ENCODE measurements at places on chromosomes 4 and X. TPM values are rescaled to one million over a fixed set of nuclear protein-coding genes. Genes with fewer than 3 reads are reported as not detected.
A peak's percentile ranks its signal among the peaks of the same experiment; 100 is the strongest.

Gene CDKL2
- 32.4 TPM for total RNA-seq

Gene FNIP2
- 78.2 TPM for total RNA-seq

Gene SMIM14
- total RNA-seq: 24.1 TPM

Gene KIT
- total RNA-seq: 27.8 TPM

Gene PCSK1N
- 2.9 TPM for total RNA-seq

Gene ART3
- total RNA-seq: not detected

Gene CLCN3
- total RNA-seq: 54.4 TPM

Gene TMEM154
- 5.8 TPM for total RNA-seq

Gene PSAPL1
- not detected for total RNA-seq

Gene CLGN
- 0.30 TPM for total RNA-seq

Gene HSFX1
- not detected for total RNA-seq

DNA sequence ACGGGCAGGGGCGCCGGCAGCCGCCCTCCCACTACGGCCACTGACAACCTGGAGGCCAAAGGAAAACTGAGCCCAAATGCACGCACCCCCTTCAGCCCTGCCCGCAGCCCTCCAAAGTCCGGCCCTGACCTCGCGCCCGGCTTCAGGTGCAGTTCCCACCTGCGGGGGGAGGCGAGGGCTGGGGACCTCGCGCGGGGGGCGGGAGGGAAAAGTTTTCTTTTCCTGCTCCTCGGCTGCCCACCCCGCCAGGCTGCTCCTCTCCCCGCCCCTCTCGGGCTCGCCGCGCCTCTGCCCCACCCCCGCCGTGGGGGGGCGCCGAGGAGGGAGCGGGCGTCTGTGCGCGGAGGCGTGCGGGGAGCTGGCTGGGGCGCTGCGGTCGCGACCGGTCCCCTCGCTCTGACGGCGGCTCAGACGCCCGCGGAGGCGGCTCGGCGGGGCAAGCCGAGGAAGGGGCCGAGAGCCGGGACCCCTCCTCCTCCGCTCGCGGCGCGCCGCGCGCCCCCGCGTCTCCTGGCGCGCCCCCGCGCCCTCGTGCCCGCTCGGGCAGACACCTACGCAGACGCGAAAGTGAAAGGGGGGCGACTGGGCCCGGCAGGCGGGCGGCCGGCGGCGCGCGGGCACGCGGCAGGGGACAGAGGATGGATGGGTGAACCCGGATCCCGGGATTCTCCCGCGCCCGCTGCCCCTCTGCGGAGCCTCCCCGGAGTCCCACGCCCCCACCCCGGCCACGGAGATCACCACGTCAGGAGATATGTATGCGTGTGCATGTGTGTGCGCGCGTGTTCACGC, 3.1 kb upstream of the NR3C2 start:
- DNase-seq: peak; percentile 72

GRCh38 chr4:30792601-30793000, 72.4 kb downstream of the PCDH7 start:
- no peak for DNase-seq

DNA sequence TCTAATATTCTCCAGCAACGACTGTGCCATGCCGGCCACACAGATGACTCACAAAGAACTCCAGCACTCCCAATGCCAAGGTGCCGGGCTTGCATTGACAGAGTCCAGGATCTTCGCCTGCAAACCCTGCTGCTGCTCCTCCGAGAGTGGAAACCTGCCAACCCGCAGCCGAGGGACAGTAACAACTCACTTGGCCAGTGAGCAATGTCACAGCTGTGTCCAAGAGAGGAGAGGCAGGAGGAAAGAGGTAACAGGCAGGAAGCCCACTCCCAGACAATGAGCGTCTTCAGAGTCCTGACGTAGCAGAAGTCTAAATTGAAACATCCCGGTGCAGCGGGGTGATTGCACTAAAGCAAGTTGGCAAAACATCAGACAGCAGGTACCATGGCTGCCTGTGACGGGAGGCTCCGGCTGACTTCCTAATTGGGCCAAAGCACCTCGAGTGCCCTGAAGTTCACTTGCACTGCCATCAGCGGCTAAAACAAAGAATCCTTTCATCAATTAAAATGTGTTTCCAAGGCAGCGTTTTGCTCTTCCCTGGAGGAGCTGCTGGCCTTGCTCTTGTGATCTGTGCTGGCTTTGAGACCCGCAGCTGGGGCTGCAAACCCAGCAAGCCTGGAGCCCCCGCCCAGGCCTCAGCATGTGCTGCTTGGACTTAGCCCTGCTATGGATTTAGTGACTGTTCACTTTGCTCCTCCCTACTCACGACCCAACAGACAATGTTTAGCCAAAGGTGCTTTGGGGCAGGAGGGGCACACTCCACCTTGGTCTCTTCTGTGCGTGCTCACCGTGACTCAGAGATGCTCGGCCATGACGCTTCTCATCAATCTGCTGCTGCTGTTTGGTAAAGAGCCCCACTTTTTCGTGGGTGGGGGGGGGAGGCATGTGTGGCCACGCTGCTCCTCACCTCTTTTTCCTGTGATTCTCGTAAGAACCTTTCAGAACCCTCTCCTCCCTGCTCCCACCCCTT, 36.5 kb downstream of the DCTD start:
- DNase-seq: no peak

- DNase-seq: no peak
These were observed 161.0 kb downstream of the NSUN7 start for GRCh38 chr4:40910706-40911105.

DNA sequence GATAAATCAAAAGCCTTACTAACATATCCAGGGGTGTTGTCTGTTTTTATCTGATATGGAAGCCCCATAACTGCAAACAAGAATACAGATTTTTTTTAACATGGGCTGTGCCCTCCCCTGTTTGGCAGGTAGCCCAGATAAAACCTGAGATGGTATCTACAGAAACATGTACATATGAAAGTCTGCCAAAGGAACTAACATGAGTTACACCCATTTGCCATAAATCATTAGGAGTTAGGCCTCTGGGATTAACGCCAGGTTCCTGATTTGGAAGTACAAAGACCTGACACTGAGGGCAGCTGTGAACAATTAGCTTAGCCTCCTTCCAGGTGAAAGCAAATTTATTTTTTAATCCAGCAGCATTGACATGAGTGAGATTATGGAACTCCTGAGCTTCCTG, 264.3 kb downstream of the TECRL start:
- DNase-seq: no peak

GRCh38 chr4:165433529-165433928, 54.7 kb downstream of the CPE start:
- DNase-seq: no peak

DNA sequence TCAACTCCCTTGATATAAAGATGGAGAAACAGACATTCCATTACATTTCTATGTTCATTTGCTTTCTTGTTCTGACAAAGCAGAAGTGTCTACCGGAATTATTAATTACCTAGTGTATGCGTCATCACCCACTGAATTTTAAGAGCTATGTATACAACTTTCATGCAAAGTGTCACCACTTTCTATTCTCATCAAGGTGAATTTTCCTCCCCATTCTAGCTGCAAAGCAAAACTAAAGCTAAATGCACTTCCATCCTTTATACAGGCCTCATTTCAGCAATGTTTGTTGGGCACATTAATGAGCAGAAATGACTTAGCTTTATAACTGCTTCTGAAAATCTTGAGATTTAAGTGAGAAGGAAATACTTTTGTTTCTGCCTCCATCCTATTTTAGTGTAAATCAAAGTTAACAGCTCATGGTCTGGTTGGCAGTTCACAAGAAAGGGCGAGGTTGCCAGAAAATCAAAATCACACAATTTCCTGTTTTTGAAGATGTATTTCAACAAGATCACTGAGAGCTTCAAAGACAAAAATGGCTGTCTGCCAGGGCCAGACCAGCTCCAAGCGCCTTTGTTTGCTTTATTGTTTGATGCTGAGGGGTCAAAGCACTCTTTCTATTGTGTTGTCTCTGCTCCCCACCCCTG, 7.2 kb upstream of the FAM9C start:
- DNase-seq: no peak

- DNase-seq: no peak
These were observed 243.0 kb upstream of the TRAM1L1 start for GRCh38 chr4:117328333-117328732.

GRCh38 chr4:158121161-158121579, 51.7 kb downstream of the GASK1B start:
- peak; percentile 33 for DNase-seq

GRCh38 chrX:13906093-13906492, 89.2 kb upstream of the GPM6B start:
- DNase-seq: no peak

DNA sequence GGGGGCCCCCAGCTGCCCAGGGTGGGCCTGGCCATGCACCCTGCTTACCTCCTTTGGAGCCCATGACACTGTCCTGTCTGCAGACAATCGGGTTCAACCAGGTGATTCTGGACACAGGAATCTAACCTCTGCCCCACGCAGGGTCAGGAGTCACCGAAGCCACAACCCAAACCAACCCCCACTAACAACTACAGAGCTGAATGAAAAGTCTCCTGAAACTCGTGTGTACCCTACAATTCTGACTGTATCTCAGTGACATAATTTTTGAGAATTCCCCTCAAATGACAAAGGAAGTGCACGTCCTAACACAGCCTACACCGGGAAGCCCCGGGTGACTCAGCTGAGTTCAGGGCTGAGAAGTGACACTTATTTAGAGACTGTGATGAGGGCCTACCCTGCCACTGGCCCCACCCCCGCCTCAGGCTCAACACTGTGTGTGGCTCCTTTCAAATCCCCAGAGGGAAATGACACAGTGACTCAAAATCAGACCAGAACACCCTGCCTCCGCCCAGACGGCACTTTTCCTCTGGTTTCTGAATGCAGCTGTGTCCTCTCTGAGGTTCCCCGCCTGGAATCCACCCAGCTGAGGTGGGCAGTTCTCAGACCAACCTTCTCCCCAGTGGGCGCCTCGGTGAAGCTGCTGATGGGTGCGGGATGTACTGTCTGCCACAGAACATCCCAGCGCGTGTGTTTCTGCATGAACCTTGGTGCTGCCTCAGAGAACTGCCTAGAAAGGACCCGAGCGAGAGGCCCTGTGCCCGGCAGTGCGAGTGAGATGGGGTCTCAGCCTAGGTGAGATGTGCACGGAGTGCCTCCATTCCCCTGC, 9.9 kb downstream of the TNIP2 start:
- DNase-seq: peak; percentile 50

DNA sequence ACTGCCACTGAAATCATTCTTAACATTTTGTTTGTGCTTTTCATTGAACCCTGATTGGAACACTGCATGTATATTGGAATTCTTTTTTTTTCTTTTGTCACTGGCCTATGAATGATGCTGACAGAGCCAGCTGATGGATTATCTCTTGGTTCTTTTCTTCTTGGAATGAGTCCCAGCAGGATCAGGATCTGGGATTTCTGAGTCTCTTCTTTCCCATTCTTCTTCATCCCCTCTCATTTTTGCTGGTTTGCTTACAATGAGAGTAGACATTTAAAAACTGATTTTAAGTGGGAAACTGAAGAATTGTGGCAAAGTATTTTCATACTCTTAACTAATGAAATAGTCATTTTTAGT, 9.0 kb downstream of the DCUN1D4 start:
- DNase-seq: no peak

DNA sequence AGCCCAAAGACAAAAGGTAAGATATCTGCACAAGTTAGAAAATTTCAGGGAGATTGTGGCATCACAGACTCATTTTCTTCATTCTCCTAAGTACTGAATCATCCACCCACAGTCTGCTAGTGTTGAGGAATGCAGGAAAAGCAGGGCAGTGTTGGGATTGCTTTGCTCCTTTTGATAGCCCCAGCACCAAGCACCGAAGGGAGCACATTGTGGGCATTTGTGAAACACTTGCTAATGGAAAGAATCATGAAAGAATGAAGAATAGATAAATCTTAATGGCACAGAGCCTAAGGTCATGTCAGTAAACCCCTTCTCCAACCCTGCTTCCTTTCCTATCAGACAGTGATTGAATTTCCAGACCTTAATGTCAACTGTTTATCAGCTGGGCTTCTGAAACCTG, 103.1 kb upstream of the GPRIN3 start:
- DNase-seq: no peak

DNA sequence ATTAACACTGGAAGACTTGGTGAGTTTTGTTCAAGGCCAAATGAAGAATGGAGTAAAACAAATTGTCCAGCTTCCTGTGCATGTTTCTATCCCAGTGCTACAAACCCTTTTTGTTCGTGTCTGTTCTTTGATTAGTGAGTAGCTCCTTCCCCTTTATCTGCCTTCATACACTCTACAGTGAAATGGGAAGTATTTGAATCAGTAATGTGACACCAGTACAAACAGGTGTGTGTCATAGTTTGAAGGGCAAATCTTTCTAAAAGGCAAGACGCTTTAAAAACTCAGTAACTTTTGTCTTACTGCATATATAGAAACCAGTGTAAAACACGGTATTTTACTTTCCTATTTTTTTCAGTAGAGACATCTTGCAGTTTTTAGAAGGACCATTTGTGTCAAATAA, 5.9 kb downstream of the ARHGEF38 start:
- no peak for DNase-seq

- no peak for DNase-seq
These were observed 201.2 kb downstream of the CHIC2 start for GRCh38 chr4:53863158-53863557.

DNA sequence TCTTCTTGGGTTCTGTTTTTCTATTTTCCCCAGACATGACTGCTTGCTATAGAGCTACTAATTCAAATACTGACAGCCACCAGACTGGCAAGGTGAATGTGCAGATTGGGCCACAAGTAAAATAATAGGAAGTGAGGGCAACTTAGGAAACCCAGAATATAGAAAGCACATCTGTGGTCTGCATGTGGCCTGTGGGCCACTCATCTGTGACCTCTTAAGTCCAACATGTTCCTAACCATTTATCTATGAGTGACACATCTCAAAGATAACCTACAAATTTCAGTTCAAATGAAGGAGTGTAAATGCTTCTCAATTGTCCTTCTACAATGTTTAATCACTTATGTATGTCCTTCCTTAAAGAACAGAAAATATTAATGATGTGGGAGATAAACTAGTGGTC, 128.9 kb downstream of the REELD1 start:
- DNase-seq: no peak

DNA sequence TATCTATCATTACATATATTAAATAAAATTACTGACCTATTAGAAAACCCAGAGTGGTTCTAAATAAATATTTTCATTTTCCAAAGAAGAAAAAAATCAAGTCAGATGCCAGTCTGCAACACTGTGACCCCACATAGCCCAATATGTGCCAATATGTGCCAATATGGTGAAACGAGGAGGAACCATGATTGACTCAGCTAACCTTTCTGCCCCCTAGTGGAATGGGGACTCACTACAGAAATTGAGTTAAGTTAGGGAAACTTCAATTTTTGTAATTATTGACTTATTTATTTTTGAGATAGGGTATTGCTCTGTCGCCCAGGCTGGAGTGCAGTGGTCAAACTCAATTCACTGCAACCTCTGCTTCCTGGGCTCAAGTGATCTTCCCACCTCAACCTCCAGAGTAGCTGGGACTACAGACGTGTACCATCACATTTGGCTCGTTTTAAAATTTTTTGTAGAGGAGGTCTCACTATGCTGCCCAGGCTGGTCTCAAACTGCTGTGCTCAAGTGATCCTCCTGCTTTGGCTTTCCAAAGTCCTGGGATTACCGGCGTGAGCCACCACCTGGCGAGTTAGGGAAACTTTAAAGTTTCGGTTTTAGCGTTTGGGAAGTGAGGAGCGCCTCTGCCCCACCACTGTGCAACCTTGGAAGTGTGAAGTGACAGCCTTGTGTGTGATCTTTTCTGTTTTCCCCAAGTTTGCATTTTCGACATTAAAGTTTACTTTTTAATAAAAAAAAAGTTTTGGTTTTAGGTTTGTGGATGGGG, 116.8 kb upstream of the SHISA3 start:
- no peak for DNase-seq

- no peak for DNase-seq
These were observed 872.1 kb downstream of the PCDH7 start for GRCh38 chr4:31592293-31592692.

- DNase-seq: no peak
These were observed 4.0 kb upstream of the PDGFRA start for GRCh38 chr4:54224996-54225597.
